Brain microvascular endothelial cell (primary cell): ENCODE measurements at places on chromosomes 11 and 22.

DNA sequence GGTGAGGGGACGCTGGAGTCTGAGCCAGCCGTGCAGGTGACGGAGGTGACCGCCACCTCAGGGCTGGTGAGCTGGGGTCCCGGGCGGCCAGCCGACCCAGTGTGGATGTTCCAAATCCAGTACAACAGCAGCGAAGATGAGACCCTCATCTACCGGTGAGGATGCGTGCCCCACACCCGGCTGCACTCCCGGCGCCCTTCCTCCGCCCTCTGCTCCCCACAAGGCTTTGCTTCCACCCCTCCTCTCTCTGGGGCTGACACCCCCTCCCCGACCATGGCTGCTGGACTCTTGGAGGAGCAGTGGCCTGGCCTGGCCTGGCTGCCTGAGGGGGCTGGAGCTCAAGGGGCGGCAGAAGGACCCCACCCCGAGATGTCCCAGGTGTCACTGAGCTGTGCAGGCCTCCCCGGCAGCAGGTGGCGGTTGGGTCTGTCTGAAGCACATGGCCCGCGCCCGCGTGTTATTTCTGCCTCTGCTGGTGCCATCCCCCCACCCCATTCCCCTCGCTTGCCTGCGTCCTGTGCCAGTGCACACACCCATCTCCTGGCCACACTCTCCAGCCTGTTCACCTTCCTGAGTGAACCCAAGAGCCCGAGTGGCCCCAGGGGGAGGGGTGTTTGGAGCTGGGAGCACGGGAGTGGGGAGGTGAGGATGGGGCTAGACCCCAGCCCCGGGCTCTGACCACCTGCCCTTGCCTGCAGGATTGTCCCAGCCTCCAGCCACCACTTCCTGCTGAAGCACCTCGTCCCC is 2.2 kb downstream of the LRFN4 start:
- DNase-seq = no peak

DNA sequence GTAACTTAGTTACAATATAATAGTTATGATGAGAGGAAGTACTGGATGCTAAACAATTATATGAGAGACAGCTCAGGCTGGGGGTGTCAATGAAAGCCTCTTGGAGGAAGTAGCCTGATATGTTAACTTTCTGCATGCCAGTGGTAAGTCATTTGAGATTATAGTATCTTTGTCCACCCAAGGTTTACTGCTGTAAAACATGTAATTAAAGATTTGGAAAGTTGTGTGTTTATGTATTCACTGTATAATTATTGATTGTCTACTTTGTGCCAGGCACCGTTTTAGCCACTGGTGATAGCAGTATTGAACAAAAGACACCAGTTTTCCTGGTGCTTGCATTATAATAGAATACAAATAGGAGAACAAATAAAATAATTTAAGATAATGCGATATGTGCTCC is 624 bp upstream of the DNAJB7 start:
- DNase-seq = no peak

GRCh38 chr11:83611031-83611430 is 324.9 kb upstream of the CCDC90B start:
- DNase-seq = no peak

GRCh38 chr11:77409046-77409445 is 64.8 kb downstream of the PAK1 start:
- no peak for DNase-seq

DNA sequence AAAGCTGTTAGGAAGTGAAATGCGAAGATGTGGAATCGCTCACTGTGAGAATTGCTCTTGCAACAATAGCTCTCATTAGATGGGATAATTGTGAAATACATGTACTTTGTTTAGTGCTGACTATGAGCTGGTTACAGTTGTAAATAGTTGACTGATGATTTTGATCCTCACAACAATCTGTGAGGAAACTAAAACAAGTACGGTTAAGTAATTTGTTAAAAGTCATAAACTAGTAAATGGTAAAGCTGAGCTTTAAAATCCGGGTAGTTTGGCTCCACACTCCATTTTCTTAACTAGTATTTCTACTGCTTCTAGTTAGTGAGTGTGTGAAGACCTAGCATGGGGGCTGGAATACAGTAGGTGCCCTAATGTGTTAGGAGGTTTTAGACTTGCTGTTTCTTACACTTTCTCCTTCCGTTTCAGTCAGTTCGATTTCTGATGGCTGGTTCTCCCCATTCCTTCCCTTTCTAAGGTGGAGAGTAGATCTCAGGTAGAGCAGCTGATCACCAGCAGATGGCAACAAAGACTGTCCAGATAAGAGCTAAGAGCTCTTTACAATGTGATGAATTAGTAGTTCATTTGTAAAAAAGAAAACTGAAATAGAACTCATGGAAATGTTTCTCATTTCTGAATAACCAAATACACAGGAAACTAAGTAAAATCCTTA is 16.3 kb upstream of the CYP2R1 start:
- DNase-seq = peak; percentile 34

DNA sequence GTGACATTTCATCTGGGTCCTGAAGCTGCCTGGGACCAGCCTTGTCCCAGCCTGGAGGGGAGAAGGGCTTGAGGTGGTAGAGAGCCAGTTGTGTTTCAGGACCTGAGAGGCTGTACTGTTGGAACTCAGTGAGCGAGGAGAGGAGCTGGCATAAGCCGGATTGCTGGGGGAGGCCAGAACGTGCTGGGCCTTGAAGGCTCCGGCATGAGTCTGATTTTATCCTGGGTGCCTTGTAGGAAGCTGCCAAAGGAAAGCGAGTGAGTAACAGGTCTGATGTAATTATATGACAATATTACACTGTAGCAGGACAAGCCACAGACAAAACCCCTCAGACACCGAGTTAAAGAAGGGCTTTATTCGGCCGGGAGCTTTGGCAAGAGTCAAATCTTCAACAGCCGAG is 17.2 kb downstream of the AP2A2 start:
- peak; percentile 24 for DNase-seq

DNA sequence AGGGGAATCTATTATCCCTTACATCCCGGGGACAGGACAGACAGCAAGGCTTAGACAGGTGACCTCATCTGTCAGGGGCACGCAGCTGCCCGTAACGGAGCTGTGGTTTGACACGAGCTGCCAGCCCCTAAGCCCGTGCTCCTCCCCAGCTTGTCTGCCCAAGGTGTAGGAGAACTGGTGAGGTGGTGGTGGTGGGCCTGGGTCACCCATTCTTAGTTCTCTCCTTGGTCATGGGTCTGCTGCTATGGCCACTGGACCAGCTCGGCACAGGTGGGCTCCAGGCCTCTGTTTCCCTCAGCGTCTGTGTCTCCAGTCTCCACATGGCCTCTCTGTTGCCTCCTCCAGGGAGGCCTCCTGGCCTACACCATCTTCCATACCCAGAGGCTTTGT is 5.4 kb downstream of the PARVG start:
- no peak for DNase-seq

- peak; percentile 86 for DNase-seq
Measured at GRCh38 chr11:103420593-103420992, 311.4 kb downstream of the DYNC2H1 start.

- DNase-seq = no peak
Measured at GRCh38 chr11:3368199-3368598, 10.7 kb downstream of the ZNF195 start.

DNA sequence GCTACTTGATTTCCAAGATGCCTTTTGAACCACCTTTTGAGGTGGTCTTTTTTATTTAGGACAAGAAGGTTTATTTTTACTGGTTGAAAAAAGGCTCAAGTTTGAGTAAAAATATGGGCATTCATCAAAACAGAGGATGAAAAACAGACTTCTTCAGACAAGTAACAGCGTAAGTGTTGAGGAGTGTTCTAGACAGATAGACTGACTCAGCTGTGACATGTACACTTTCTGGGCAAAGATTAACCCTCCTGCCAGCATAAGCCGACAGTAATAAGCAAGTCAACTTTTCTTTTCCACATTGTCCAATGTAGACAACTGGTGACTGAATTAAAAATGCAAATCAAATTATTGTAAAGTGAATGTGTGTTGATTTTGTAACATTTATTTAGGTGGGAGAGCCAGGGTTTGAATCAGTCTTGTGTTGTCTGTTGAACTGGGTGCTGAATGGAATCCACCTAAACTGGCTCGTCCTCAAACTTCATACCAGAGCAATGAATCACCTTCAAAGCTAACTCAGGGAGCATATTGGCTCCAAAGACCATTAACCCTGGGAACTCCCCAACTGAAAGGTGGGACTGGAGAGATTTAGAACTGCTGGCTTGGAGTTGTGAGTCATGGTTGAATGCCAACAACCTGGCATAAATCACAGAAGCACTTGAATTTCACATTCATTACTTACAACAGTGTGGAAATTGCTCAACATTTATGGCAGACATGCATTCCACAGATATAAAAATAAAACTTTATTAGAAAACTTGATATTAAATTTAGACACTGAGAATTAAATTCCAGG is 377.0 kb downstream of the ETS1 start:
- DNase-seq = peak; percentile 94

DNA sequence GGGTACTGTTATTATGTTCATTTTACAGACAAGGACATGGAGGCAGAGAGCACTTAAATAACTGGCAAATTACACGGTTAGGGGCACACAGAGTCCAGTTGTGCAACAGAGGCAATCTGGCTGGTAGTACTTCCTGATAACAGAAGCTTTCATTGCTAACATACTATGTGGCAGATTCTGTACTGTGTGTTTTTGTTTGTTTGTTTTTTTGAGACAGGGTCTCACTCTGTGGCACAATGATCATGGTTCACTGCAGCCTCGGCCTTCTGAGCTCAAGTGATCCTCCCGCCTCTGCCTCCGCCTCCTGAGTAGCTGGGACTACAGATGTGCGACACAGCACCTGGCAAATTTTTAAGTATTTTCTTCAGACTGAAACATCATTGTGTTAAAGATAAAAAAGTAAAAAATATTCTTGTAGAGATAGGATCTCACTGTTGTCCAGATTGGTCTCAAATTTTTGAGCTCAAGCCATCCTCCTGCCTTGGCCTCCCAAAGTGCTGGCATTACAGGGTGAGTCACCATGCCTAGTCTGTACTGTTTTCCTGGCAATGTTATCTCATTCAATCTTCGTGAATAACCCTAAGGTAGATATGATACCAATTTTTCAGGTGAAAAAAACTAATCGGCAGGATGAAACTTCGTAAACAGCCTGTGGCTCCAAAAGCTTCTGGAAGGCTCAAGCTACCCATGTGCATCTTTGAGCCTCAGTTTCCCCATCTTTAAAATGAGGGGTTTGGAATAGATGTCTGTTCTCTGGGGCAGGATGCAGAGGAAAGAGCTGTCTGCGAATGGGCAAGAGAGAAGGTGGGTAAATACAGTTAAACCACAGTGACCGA is 921 bp upstream of the NUCB2 start:
- no peak for DNase-seq

- no peak for DNase-seq
Measured at GRCh38 chr11:84261707-84262106, 975.5 kb upstream of the CCDC90B start.

DNA sequence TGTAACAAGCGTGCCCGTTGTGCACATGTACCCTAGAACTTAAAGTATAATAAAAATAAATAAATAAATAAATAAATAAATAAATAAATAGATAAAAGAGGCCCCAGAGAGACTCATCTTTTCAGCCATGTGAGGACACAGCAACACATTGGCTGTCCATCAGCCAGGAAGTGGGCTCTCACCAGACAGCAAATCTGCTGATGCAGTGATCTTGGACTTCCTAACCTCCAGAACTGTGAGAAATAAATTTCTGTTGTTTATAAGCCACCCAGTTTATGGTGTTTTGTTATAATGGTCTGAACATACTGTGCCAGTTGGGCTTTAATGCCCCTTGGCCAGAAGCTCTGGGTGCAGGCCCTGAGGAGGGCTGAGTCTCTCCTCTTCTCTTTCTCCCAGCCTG is 42.2 kb upstream of the CD44 start:
- no peak for DNase-seq

DNA sequence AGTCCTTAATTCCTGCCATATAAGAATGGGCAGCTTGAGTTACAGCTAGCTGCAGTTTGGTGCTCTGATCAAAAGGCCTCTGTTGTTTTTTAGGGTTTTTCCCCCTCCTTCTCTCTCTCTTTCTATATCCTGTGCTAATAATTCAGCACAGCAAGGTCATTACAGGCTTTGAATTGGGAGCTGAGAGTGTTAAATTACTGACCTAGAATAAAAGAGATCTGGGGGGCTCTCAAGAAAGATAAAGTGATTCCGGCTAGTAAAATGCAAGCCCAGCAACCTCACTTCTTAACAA is 84.9 kb downstream of the CSTPP1 start:
- DNase-seq = no peak

DNA sequence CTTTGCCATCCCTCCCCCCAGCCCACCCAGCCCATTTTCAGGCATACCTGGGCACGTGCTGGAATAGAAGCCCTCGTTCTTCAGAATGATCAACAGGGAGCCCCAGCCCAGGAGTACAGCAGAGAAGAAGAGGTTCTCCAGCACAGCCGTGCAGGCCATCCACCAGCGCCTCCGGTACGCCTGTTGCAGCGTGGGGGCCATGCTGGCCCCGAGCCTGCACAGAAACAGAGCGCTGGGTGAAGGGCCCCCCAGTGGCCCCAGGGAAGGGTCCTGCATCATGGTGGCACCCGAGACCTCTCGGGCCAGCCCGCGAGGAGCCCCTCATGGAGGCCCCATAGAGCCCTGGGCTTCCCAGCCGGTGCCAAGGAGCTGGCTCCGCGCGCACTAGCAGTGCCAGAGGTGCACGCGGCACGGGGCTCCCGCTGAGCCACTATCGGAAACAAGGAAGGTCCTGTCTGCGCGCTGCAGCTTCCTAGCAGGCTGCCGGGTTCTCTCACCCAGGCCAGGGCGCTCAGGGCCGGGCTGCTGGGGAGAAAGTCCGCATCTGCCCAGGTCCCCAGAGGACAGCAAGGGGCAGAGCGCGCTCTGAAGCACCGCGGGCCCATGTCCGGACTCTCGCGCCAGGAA is 1.5 kb downstream of the SLC43A1 start:
- no peak for DNase-seq

DNA sequence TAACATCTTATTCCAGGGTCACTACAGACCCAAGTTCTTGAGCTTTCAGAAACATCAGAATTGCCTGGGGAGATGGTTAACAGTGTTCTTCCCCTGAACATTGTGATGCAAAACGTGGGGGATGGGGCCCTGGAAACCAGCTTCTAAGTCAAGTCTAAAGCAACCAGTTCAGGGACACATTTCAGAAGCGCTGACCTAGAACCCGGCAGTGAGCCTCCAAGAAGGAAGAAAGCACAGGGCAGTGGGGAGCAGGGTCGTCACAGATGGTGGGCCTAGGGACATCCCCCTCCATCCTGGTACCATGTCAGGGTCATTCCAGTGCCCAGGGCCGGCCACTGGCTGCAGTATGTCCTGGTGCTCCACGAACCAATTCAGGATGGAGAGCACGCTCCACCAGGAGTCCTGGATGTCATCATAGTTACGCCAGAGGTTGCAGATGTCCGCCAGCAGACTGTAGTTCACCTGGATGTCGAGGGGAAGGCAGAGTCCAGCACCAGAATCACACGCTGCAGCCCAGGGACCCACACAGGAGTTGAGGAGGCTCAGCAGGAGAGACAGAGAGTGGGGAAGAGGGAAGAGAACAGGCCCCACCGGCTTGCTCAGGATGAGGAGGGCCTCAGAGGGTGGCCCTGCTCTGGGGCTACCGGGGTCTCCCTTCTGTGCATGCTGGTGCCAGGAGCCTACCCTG is 5.0 kb downstream of the NAGA start:
- DNase-seq = no peak

- DNase-seq = no peak
Measured at GRCh38 chr11:86671531-86672006, 847 bp downstream of the ME3 start.
